Activated CD4-positive, alpha-beta T cell treated with anti-CD3 and anti-CD28 coated beads, Interleukin-2, amount 50 U/mL, for 4 hours (primary cell): ENCODE measurements at places on chromosomes 5 and 9.

DNA sequence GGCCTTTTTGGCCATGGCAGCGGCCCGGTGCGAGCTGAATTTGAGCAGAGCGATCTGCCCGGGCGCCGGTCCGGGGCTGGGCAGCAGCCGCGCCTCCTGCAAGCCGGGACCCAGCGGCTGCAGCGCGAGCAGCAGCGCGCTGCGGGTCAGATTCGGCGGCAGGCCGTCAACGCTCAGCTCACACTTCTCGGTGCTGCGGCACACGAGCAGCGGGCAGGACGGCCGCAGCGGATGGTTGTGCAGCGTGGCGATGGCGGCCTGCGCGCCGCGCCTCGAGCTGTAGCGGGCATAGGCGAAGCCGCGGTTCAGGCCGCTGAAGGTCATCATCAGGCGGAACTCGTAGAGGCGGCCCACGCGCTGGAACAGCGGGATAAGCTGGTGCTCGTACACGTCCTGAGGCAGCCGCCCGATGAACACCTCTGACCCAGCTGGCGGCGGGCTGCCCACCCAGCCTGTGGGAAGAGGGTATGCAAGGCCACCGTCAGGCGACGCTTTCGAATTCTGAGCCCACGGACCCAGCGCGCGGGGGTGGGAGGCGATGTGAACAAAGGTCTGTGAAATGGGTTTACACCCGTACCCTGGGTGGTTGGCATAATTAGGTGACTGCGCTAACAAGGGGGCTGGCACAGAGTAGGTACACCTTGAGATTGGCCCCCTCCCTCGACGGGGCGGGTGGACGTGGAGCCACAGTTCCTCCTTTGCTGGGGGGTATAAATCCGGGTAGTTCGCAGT is 755 bp downstream of the DND1 start:
- no peak for DNase-seq

DNA sequence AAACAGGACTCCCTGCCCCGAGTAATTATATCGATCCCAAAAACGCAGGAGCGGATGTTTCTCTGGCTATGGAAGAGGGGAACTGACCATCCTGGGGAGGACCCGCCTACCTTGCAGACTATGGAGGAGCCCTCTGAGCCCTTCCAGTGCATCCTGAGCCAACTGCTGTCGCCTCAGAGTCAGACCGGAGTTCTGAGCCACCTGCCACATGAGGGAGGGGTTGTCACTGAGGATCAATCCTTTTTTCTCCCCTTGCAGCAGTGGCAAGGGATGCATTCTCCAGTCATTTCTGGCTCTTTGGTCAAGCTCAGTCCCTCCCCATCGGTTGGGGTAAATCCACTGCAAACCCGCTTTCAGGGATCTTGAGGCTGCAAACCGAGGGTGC is 709 bp downstream of the FANCG start:
- DNase-seq: no peak

DNA sequence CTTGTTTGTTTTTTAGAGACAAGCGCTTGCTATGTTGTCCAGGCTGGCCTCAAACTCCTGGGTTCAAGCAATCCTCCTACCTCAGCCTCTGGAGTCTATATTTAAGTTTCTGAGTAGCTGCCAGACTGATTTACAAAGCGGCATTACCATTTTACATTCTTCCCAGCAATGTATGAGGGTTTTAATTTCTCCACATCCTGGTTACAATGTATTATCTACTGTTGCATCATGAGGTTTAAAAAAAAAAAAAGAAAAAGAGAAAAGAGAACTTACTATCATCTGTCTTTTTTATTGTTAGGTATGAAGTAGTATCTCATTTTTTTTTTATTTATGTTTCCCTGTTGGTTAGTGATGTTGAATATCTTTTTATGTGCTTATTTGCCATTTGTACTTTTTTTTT is 18.9 kb upstream of the CLINT1 start:
- no peak for DNase-seq

- DNase-seq: no peak
These were observed 166.7 kb downstream of the GAPVD1 start for GRCh38 chr9:125428060-125428901.

- no peak for DNase-seq
These were observed 110.9 kb downstream of the LIFR start for GRCh38 chr5:38445374-38446028.

GRCh38 chr5:112189391-112189790 is 229.7 kb downstream of the EPB41L4A start:
- no peak for DNase-seq

GRCh38 chr9:33468215-33468730 is 5.5 kb downstream of the NOL6 start:
- no peak for DNase-seq
